ENCODE measurements at places on chromosomes 1 and 21. TPM values are rescaled to one million over a fixed set of nuclear protein-coding genes. Genes with fewer than 3 reads are reported as not detected.

Gene C1QA
- total RNA-seq: 7.2 TPM

Gene GABRD
- total RNA-seq: 1.7 TPM

Gene NOS1AP
- 3.0 TPM for total RNA-seq

Gene CYP4B1
- total RNA-seq: 77.2 TPM

Gene EDN2
- 8.2 TPM for total RNA-seq

Gene LHX8
- not detected for total RNA-seq

Gene AGMAT
- not detected for total RNA-seq

Gene GNG12
- 90.4 TPM for total RNA-seq

Gene PCP4
- 1.3 TPM for total RNA-seq

DNA sequence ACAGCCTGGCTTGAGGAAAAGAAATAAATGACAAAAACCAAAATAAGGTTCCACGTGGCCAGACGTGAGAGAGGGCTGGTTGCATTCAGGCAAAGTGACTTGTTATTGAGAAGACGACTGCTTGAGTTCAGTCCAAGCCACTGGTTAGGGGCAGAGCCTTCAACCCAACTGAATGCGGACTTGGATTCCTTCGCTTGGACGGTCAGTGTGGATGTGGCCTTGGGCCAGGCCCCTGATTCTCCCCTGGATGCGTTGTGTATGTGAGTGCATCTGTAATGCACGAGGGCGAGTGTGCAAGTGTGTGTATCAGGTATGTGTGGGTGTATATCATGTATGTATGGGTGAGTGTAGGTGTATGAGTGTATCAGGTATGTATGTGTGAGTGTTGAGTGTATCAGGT lies 1.9 kb downstream of the PLA2G2F start:
- H3K36me3 ChIP-seq: no peaks in the 10 kb centered on the region
- H3K27me3 ChIP-seq: no peaks in the 10 kb centered on the region
- no peak overlapping the region for H3K27ac ChIP-seq

DNA sequence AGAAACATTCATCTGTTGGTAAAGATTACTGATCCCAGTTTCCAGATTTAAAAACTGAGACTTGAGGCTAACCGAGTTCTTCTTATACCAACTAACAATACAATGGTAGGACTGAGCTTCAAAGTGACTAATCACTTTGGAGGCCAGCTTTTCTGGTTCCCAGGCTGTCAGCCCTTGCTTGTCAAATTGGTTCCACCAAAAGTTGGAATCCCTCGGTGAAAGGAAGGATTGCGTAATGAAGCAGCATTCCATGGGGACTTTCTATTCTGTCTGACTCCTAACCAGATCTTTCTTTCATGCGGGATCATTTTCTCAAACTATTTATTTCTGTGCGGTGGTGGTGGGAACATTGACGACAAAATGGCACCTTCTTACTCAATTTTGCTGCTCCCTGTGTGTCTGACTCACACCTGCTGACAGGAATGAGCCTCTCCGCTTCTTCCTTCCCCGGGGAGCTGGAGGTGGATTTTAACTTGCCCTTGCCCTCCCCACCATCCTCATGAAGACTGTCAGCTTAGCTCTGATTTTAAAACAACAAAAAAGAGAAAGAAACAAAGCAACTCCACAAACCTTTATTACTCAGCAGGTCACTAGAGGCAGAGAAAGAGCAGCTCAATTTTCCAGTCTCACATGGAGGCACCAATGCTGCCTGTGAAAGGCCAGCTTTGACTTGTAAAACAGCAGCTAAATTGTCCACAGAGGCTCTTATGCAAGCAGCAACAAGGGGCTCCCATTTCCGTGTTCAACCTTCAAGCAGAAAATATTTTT lies 32.9 kb upstream of the RASAL2 start:
- DNase-seq: no peak
- no peak overlapping the region for H3K4me3 ChIP-seq
- no peaks in the 10 kb centered on the region for H3K36me3 ChIP-seq
- H3K27me3 ChIP-seq: no peaks in the 10 kb centered on the region
- peaks cover 58% of the 10 kb centered on the region for H3K4me1 ChIP-seq

DNA sequence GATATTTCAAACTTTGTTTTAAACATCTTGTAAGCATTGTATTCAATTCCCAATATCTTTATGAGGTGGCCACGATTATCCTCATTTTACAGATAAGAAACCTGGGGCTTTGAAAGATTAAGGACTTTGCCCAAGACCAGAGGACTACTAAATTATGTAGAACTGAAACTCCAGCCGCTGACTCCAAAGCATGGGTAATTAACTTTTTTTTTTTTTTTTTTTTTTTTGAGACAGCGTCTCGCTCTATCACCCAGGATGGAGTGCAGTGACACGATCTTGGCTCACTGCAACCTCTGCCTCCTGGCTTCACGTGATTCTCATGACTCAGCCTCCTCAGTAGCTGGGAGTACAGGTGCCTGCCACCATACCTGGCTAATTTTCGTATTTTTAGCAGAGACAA lies 68.7 kb downstream of the ALG14 start:
- H3K36me3 ChIP-seq: no peaks in the 10 kb centered on the region
- no peaks in the 10 kb centered on the region for H3K27me3 ChIP-seq
- no peak overlapping the region for H3K4me3 ChIP-seq
- H3K4me1 ChIP-seq: peaks cover 19% of the 10 kb centered on the region
- no peak for DNase-seq

DNA sequence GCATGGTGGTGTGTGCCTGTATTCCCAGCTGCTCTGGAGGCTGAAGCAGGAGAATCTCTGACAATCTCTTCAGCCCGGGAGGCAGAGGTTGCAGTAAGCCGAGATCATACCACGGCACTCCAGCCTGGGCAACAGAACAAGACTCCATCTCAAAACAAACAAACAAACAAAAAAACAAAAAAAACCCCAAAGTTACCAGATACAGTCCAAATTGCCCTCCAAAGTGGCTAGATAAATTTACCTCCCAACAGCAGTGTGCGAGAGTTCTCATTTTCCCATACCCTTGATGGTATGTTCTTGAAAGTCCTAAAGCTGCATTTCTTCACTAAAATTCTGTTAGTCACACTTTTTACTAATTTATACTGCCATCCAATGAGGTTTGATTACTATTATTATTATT lies 3.0 kb upstream of the OTUD3 start:
- no peak overlapping the region for H3K27ac ChIP-seq
- H3K4me3 ChIP-seq: no peak overlapping the region
- peaks cover 25% of the 10 kb centered on the region for H3K4me1 ChIP-seq
- no peaks in the 10 kb centered on the region for H3K36me3 ChIP-seq
- DNase-seq: no peak
- H3K27me3 ChIP-seq: peaks cover 13% of the 10 kb centered on the region

GRCh38 chr1:36097693-36098585 lies 9.2 kb downstream of the ADPRS start:
- H3K27ac ChIP-seq: no peak overlapping the region
- H3K4me1 ChIP-seq: peaks cover 26% of the 10 kb centered on the region
- H3K4me3 ChIP-seq: no peak overlapping the region
- peaks cover 17% of the 10 kb centered on the region for H3K36me3 ChIP-seq

- peaks cover 6% of the 10 kb centered on the region for H3K4me1 ChIP-seq
- peaks cover 2% of the 10 kb centered on the region for H3K27me3 ChIP-seq
- H3K27ac ChIP-seq: no peak overlapping the region
These were observed 198.5 kb upstream of the FMN2 start for GRCh38 chr1:239893127-239893731.

- H3K27me3 ChIP-seq: no peaks in the 10 kb centered on the region
- H3K27ac ChIP-seq: no peak overlapping the region
- no peak overlapping the region for H3K4me3 ChIP-seq
- no peak for DNase-seq
- H3K4me1 ChIP-seq: no peaks in the 10 kb centered on the region
- H3K36me3 ChIP-seq: peaks cover 90% of the 10 kb centered on the region
These were observed 8.5 kb downstream of the SSR2 start for GRCh38 chr1:156012051-156012817.

DNA sequence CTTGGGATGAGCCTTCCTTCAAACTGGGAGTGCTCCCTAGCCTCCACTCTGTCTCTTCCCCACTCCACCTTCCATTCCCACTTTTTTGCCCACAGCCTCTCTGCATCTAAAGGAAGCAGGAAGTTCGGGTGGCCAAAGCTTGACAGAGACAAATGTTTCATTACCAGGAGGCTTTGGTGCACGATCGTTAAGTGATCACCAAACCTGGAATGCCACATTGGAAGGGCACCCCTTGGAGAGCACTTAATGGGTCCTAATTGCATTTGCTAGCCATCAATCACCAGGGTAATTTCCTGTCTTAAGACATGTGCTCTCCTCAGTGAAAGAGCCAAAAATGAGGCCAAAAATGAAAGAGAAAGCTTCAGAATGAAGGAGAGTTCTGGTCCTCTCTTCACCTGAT lies 206.5 kb downstream of the TNR start:
- H3K4me3 ChIP-seq: no peak overlapping the region
- H3K27me3 ChIP-seq: no peaks in the 10 kb centered on the region
- H3K4me1 ChIP-seq: no peaks in the 10 kb centered on the region

- no peak overlapping the region for H3K4me3 ChIP-seq
- H3K27me3 ChIP-seq: peaks cover 42% of the 10 kb centered on the region
- DNase-seq: no peak
- peaks cover 12% of the 10 kb centered on the region for H3K4me1 ChIP-seq
- no peak overlapping the region for H3K27ac ChIP-seq
These were observed 10.1 kb upstream of the GUCA2B start for GRCh38 chr1:42142894-42143675.

DNA sequence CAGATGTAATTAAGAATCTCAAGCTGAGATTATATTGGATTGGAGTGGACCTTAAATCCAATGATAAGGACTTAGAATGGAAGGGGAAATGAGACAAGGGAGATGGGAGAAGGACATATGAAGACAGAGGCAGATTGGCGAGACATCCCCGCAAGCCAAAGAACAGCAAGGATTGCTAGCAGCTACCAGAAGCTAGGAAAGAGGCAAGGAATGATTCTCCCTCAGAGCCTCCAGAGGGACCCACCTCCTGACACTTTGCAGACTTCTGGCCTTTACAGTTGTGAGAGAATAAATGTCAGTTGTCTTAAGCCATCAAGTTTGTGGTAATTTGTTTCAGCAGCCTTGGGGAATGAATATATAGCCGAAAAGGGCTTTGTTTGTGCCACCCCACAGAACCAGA lies 20.7 kb downstream of the METTL13 start:
- no peak overlapping the region for H3K4me3 ChIP-seq
- H3K27ac ChIP-seq: no peak overlapping the region
- DNase-seq: no peak
- H3K36me3 ChIP-seq: peaks cover 9% of the 10 kb centered on the region

DNA sequence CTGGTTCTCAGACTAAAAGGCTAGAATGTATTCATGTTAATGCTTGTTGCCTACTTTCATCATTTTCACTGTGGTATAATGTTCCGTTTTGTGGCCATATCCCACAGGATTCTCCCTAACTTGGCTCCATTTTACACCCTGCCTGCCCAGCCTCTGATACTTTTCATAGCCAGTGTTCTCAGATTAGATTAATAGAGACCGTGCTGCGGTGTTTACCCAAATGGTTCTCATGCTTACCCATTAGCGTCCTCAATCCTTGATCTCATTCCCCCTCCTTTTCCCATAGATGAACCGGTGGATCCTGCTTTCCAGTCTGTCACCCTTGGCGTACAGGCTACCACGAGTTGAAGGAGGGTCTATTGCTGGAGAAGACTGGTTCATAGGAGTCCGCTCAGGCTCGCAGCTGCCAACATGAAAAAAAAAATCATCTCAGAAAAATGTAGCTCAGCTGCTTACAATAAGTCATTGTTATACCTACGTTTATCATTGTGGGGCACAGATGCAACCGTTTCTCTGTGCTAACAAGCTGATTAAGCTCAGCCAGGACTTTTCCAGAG lies 78.7 kb downstream of the SETD4 start:
- no peaks in the 10 kb centered on the region for H3K4me1 ChIP-seq
- H3K27ac ChIP-seq: no peak overlapping the region
- peaks cover 2% of the 10 kb centered on the region for H3K27me3 ChIP-seq
- H3K4me3 ChIP-seq: no peak overlapping the region
- H3K36me3 ChIP-seq: no peaks in the 10 kb centered on the region

GRCh38 chr1:50488876-50489275 lies 65.6 kb upstream of the DMRTA2 start:
- no peak overlapping the region for H3K27ac ChIP-seq
- H3K4me1 ChIP-seq: no peaks in the 10 kb centered on the region
- H3K27me3 ChIP-seq: no peaks in the 10 kb centered on the region

GRCh38 chr1:235624721-235625333 lies 24.8 kb downstream of the GNG4 start:
- no peak for DNase-seq
- H3K4me1 ChIP-seq: no peaks in the 10 kb centered on the region
- no peak overlapping the region for H3K4me3 ChIP-seq
- no peak overlapping the region for H3K27ac ChIP-seq
- no peaks in the 10 kb centered on the region for H3K36me3 ChIP-seq

- H3K36me3 ChIP-seq: no peaks in the 10 kb centered on the region
- H3K4me1 ChIP-seq: peaks cover 11% of the 10 kb centered on the region
- no peak overlapping the region for H3K27ac ChIP-seq
- DNase-seq: no peak
- H3K4me3 ChIP-seq: no peak overlapping the region
These were observed 27.1 kb downstream of the KAZN start for GRCh38 chr1:14625572-14625971.

- H3K27ac ChIP-seq: no peak overlapping the region
- peaks cover 9% of the 10 kb centered on the region for H3K4me1 ChIP-seq
- H3K36me3 ChIP-seq: no peaks in the 10 kb centered on the region
- H3K27me3 ChIP-seq: no peaks in the 10 kb centered on the region
- no peak overlapping the region for H3K4me3 ChIP-seq
These were observed 13.2 kb downstream of the MAN1C1 start for GRCh38 chr1:25629836-25630235.

DNA sequence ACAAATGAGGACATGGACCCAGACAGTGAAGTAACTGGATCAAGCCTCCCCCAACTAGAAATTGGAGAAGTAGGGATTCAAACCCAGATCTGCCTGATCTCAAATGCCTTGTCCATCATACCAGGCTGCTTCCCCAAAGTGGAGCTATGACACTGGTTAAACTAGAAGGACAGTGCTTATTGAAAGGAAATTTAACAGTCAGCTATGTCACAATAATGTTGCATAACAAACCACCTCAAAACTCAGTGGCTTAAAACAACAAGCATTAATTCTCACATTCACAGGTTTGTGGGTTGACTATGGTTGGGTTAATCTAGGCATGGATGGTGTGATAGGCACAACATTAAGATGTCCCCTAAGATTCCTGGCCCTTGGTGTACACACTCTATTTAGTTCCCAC lies 107.1 kb downstream of the TAS1R2 start:
- no peak for DNase-seq
- H3K36me3 ChIP-seq: no peaks in the 10 kb centered on the region
- H3K4me3 ChIP-seq: no peak overlapping the region
- H3K27ac ChIP-seq: no peak overlapping the region
- H3K4me1 ChIP-seq: no peaks in the 10 kb centered on the region

DNA sequence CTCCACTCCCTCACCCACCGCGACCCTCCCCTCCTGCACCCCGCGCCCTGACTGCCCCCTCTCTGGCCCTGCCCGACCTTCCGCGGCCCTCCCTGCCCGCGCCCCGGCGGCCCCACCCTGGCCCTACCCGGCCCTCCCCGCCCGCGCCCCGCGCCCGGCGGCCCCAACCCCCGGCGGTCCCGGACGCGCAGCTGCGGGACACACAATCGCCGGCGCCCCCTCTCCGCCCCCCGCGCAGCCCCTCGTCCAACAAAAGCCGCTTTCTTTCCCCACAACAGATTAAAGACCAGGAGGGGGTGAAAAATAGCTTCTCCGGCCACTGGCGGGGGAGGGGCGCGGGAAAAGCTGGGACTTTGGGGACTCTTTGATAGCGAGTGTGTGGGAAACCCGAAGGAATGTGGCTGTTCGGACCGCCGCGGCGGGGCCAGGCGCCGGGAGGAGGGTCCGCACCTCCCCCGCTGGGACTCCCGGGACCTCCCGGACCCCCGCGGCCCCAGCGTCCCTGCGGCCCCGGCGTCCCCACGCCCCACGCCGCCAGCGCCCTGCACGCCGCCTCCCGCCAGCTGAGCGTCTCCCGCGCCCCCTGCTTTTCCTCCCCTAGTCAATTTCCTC lies 8.8 kb upstream of the ID3 start:
- peak overlapping the region; percentile 79 for H3K27ac ChIP-seq
- H3K27me3 ChIP-seq: no peaks in the 10 kb centered on the region
- DNase-seq: no peak

Measured in suprapubic skin (tissue), 4 donors.